ENCODE measurements at places on chromosomes 6 and 20.

GRCh38 chr6:31227143-31227542 is 44.7 kb downstream of the HLA-C start:
- no peak for DNase-seq

DNA sequence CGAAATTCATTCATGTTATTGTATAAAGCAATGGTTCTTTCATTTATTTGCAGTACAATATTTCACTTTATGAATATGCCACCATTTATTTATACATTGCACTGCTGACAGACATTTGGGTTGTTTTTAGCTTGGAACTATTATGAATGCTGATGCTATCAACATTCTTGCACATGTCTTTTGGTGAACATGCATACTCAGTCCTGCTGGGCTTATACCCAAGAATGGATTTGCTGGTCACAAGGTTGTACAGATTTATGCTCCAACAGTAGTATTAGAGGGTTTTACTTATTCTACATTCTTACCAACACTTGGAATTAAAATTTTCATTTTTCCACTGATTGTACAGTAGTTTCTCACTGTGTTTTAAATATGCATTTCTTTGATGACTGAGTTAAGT is 126.2 kb downstream of the PTPRK start:
- DNase-seq: no peak

GRCh38 chr6:13710552-13711323 is 897 bp downstream of the RANBP9 start:
- DNase-seq: peak; percentile 16

DNA sequence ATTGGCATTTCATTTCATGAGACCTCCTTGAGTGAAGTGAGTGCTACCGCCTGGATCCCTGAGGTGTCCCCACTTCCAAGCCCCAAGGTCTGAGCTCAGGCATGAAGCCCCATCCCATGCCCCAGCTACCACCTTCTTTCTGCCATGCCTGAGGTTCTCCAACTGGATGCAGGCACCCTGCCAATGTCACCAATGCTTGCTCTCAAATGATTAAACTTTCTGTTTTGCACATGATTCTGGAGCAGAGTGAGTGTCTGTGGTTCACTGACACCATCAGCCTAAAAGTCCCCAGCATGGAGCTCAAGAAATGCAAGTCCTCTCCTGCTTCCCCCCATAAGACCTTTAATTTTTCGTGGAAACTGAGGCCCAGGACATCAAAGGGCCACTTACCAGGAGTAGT is 43.7 kb upstream of the BPIFA2 start:
- no peak for DNase-seq
